Breast epithelium (tissue), 4 donors: ENCODE measurements at places on chromosomes 3 and 15. TPM values are rescaled to one million over a fixed set of nuclear protein-coding genes. Genes with fewer than 3 reads are reported as not detected.
A peak's percentile ranks its signal among the peaks of the same experiment; 100 is the strongest.

DNA sequence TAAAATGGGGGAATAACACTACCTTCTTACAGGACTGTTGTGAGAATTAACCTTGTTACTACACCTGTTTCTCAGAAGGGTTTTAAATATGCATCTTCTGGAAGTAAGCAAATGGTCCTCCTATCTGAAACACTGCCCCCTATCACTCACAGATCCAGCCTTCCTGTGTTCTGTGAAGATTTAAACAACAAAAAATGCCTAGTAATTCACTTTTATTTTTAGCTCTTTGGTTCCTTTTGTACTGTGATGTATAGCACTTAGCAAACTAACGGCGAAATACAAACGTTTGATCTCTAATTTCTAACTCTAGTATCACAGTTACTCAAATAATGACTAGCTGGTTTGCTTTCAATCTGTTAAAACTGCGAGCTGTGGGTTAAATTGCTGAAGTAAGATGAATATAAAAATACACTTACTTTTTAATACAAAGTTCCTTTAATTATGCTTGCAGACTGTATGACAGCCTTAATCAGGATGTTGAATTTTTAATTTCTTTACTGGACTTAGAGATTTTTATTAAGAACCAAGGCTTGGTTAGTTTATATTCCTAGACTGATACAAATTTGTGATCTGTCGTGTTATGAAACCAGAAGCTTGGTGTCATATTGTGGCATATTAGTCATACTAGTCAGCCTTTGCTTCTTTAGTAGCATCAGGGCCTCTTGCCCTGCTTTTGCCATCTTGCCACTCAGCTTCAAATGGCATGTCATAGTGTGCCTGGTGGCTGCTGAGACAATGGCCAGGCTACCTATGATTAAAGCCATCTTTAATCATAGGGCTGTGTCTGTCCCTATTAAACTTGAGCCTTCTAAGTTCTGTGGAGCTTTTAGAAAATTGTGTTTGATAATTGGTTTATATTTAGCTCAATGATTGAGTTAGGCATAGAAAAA is 9.2 kb downstream of the EIF3J start:
- no peak for DNase-seq

DNA sequence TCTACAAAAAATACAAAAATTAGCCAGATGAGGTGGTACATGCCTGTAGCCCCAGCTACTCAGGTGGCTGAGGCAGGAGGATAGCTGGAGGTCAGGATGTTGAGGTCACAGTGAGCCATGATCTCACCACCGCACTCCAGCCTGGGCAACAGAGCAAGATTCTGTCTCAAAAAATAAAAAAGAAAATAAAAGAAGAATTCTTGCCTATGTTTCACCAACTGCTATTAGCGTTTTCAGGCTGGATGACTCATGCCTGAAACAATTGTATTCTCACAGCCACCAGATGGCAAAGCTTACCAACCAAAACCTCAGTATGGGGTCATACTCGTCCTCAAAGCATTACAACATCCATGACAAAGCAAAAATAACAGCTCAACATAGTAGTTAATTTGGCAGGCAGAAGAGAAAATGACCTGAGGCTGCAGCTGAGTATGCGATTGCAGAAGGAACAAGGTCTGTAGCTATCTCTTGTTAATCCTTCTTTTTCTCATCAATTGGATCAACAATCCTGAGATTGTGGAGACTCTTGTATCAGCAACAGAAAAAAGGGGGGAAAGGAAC is 52.2 kb downstream of the TP53BP1 start:
- DNase-seq: peak; percentile 62

DNA sequence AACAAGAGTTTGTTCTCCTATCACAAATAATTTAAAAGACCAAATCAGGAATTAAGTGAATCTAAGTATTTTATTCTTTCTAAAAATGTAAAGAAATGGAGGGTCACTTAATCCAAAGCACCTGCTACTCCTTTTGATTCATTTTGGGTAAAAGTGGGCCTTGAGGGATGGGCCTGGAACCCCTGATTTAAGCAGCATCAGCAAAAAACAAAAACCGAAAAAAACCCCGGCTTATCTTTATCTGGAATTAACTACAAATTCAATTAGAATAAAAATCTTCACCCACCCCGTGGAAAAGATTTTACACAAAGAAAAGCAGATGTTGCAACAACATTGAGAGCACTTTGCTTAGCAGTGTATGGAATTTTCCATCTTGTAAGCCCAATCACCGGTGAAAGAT is 1018.2 kb downstream of the MCTP2 start:
- DNase-seq: no peak

The OXTR gene
- 0.32 TPM for total RNA-seq

- DNase-seq: no peak
These were observed 47.0 kb downstream of the SUSD5 start for GRCh38 chr3:33171580-33171979.

GRCh38 chr3:80439490-80439889 is 671.7 kb upstream of the ROBO1 start:
- DNase-seq: no peak

DNA sequence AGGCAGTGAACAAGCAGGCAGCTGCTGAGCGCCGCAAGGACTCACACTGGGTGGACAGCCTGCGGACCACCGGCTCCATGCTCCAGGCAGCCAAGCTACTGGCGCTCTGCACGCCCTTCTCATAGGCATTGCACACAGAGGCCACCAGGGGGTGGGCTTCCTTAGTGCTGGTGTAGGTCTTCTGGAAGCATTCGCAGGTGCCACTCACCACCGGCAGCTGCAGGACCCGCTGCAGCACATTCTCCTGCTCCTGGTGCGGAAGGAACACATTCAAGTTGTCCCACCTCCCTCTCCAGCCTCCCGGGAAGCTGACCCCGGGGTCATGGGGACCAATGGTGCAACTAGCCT is 6.0 kb downstream of the PLIN1 start:
- DNase-seq: no peak

DNA sequence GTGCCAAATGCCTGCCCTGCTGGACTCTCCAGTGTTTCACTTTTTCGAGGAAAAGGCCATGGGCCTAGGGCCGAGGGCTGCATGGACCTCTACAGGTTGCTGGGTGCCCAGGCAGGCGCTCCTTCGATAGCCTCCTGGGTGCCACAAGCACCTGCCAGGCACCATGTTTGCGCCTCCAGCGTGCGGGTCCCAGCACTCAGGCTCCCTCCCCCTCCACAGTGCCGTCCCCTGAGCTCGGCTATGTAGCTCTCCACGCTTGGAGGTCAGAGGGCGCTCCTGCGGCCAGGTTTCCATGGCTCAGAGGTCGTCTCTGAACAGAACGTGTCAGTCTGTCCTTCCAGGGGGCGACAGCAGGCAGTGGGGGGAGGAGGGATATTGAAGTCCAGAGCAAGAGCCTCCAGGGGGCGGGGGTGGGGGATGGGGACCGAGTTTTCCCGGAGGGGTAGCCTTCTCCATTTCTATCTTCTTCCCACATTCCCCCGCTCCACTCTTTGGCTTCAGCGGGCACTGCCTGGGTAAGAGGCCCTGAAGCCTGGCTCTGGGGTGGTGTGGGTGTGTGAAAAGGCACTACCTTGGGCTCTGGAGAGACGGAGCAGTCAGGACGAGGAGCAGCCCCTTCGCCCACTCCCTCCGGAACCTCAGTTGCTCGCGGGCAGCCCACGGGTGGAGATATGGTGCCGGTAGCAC is 3.6 kb downstream of the ONECUT1 start:
- DNase-seq: no peak

- no peak for DNase-seq
These were observed 61.9 kb upstream of the FNDC3B start for GRCh38 chr3:171977441-171977840.

DNA sequence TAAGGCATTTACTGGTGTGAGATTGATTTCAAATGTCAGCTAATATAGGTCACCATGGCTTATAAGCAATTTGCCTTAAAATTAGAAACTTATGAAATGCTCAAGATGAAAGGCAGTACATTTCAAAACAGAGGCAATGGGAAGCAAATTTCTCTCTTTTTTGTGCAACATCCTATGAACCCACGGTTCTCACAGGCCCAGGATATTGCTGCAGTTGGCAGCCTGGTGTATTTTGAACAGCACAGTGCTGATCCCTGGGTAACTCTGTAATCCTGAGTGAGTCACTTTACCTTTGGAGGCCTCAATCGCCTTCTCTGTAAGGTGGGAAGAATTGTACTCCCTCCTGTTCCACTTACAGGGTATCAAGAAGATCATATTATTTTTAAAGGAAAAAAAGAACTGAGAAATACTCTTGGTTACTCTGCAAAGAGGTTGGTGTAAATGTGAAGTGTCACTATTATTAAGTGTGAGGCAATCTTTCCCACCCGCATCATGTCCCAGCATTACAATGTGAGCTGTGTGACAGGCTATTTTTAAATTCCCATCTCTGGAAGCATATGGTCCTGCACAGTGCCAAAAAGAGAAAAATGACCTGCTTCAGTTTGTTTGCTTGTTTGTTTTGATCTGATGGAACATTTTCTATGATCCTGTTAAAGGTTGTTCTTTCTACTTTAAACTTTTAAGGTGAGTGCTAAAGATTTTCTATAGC is 190.1 kb upstream of the LPP start:
- no peak for DNase-seq

The GOLGA8G gene
- total RNA-seq: not detected

The CLRN1 gene
- total RNA-seq: not detected

The RBP2 gene
- total RNA-seq: not detected

GRCh38 chr15:67146875-67147381 is 81.5 kb downstream of the SMAD3 start:
- no peak for DNase-seq

DNA sequence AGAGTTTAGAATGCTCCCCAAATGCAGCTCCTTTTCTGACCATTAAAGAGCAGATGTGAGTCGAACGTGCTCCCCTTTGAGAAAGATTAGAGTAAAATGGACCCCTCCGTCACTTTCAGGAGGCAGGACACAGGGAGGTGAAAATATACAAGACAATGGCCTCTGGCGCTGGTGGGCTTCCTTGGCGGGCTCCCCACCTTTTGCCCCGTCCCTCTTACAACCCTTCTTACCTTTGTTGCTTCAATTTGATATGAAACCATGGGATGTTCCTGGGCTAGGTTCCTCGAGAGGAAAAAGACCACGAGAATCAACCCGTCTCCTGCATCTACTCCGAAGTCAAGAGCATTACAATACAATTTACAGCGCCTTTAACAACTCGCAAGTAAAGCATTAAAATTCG is 214.2 kb downstream of the MEIS2 start:
- DNase-seq: no peak

The MED12L gene
- 0.48 TPM for total RNA-seq

GRCh38 chr3:138103466-138103865 is 11.9 kb downstream of the DZIP1L start:
- no peak for DNase-seq

GRCh38 chr15:58021332-58022230 is 43.9 kb downstream of the ALDH1A2 start:
- DNase-seq: no peak

- DNase-seq: no peak
These were observed 43.6 kb downstream of the ABTB1 start for GRCh38 chr3:127716384-127716783.

The GREM1 gene
- total RNA-seq: 21.3 TPM

The APOD gene
- 1,247 TPM for total RNA-seq

DNA sequence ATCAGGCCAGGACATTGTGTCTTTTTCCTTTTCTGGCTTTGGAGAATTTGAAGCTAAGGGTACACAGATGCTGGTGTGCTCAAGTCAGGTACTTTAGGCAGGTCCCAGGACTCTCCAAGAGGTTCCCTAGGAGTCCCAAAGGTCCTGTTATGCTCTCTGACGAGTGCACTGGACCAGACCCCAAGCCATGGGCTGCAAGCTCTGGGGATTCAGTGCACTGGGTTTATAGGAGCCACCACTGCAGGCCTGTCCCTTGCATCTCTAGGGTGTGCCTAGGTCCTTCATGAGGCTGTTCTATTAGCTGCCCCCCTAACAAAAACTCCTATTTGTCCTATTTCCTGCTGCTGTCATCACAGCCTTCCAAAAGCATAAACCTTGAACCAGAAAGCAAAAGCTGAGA is 31.9 kb upstream of the BFSP2 start:
- DNase-seq: no peak

The ST8SIA2 gene
- total RNA-seq: 0.59 TPM

GRCh38 chr3:23805210-23805632 is 534 bp upstream of the UBE2E1 start:
- DNase-seq: no peak

DNA sequence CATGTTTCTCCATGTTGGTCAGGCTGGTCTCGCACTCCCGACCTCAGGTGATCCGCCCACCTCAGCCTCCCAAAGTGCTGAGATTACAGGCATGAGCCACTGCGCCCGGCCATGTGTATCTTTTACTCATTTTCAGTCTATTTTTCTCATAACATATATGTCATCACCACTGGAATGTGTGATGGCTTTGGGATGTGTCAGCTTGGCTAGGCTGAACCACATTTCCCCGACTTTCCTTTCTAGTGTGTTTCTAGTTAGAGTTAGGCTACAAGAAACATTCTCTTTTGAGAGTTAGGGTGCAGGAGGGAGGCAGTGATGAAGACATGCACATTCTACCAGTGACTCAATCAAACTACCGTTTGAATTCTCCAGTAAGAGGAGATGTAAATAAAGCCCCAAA is 444.9 kb upstream of the THBS1 start:
- DNase-seq: no peak

The ATP13A4 gene
- total RNA-seq: 6.2 TPM

- DNase-seq: no peak
These were observed 24.3 kb upstream of the GP5 start for GRCh38 chr3:194423317-194423716.

- no peak for DNase-seq
These were observed 250.0 kb downstream of the XXYLT1 start for GRCh38 chr3:195020921-195021320.

The SPATA12 gene
- not detected for total RNA-seq

DNA sequence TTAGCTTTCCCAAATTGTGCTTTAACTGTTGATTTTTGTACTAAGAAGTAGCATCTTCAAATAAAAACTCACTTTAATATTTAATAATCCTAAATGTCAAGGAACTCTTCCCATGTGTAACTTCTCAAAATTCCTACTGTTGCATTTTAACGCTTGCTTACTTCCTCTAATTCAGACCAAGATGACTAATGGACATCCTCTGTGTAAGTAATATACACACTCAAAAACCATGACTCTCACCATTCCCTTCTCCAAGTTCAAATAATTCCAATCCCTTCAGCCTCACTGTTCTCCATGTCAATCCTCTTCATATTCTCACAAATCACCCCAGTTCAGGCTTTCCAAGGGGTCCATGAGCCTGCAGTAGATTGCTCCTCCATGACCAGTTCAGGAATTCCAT is 13.0 kb downstream of the MRPL46 start:
- no peak for DNase-seq

DNA sequence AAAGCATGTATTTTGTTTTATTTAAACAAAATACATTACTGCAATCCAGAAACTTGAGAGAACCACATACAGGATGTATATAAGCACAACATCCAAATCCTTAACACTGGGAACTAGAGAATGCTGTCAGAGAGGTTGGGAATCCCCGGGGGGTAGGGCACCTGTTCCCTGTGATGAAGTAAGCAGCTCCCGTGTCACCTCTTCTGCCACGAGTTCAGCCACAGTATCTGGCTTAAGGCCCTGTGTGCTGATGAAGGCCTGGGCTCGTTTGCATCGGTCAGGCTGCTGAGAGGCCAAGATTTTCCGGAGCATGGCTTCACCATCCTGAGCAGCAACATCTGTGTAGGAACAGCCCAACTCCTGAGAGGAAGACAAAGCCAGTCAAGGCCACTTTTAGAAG is 36.4 kb downstream of the EIF3J start:
- no peak for DNase-seq
